ENCODE measurements at places on chromosomes 12 and 14.
A peak's percentile ranks its signal among the peaks of the same experiment; 100 is the strongest.

DNA sequence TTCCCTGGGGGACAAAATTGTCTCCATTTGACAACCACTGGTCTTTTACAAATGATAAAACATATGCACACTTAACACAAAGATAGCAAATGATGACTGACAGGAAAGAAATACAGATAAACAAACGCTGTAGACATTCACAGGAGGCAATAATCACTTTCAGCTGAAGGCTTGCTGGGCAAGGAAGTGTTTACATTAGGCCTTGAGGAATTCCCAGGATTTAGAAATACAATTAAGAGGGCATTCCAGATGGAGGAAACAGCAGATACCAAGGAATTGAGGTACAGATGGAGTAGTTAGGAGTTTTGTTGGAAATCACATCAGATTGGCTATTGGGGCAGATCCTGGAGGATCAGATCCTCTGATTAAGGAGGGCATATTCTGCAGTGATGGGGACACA is 93.9 kb downstream of the DYRK2 start:
- DNase-seq: peak; percentile 80

GRCh38 chr14:39276579-39277114 is 42.9 kb downstream of the MIA2 start:
- no peak for DNase-seq

GRCh38 chr14:61640158-61641136 is 54.9 kb upstream of the HIF1A start:
- DNase-seq: no peak

GRCh38 chr12:12206776-12207388 is 60.0 kb downstream of the LRP6 start:
- DNase-seq: no peak

DNA sequence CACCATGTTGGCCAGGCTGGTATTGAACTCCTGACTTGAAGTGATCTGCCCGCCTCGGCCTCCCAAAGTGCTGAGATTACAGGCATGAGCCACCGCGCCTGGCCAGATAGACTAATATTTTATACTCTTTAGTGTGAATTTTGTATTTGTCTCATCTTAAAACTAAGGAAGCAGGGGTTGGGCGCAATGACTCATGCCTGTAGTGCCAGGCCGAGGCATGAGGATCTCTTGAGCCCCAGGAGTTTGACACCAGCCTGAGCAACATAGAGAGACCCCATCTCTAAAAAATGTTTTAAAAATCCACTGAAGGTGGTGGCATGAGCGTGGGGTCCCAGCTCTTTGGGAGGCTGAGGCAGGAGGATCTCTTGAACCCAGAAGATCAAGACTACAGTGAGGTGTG is 9.0 kb downstream of the DYNC1H1 start:
- DNase-seq: no peak

- peak; percentile 8 for DNase-seq
These were observed 234.9 kb downstream of the FLRT2 start for GRCh38 chr14:85764822-85765221.

- DNase-seq: no peak
These were observed 475.9 kb downstream of the SLC16A7 start for GRCh38 chr12:60071759-60072191.

- no peak for DNase-seq
These were observed 25.0 kb downstream of the HIF1A start for GRCh38 chr14:61720294-61720661.

DNA sequence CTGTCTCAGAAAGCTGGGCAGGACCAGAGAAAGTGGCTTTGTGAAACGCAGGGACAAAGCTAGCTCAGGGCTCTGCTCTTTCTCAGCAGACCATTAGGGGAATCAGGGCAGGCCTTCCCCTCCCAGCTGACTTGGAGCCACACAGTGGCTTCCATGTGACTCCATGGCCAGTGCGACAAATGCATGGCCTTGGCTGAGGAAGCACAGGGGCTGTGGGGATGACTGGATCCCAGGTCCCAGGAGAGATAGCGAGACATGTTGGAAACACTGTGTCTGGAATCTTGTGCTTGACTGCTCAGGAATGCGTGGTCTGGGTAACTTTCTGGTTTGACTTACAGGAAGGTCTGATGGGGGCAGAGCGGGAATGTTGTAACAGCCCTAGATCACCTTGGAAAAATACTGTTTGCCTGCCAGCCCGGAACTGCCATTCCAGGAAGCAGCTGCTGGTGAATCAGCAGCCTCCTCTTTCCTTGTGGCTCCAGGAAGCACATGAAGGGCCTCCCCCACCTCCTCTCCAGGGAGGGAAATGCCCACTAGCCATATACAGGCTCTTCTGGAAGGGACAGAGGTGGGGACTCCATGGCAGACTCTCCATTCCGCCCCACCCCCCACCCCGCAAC is 133.5 kb upstream of the HIF1A start:
- DNase-seq: peak; percentile 100

DNA sequence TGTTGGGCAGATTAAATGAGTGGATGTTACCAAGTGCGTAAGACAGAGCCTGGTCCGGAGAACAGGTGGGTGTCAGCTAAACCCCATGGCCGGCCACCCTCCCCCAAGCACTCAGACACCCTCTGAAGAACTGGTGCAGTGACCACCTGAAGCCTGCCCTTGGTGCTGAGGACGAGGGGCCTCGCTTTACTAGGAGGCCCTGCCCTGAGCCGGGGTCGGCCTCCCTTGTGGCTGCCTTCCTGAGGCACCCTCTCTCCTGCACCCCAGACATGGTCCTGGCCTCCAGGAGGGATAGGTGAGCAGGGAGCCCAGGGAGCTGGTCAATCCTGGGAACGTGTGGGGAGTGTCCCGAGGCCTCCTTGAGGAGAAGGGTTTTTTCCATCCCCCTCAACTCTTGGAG is 4.9 kb upstream of the KIF26A start:
- DNase-seq: no peak

GRCh38 chr12:78398750-78399149 is 465.8 kb upstream of the SYT1 start:
- no peak for DNase-seq

DNA sequence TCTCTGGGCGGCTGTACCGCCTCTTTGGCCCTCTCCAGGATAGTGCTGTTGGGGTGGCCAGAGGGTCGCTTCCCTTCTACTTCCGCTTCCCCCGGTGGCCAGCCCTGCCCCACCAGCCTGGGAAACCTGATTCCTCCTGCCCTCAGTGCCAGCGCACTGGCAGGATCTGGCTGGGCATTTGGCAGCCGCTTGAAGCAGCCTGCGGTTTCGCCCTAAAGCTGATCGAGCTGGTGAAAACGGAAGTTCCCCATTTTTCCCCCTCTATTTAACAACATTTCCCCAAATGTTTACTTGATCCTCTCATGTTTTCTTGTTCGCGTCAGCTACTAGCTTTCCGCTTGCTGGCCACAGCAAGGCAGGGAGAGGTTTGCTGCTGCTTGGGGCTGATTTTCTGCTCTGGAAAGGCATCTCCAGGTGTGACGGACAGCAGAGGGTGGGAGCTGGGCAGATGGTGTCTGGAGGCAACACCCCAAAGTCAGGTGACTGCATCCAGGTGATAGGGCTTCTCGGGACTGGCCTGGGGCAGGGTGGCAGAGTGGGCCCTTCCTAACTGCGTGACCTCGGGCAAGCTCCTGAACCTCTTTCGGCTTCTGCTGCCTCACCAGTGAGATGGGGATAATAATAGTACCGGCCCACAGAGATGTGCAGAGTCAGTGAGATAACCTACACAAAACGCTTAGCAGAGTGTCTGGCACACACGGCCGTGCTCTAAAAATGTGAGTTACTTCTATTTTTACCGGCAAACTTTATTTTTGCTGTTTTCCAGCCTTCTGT is 53.1 kb downstream of the TSPAN9 start:
- no peak for DNase-seq

DNA sequence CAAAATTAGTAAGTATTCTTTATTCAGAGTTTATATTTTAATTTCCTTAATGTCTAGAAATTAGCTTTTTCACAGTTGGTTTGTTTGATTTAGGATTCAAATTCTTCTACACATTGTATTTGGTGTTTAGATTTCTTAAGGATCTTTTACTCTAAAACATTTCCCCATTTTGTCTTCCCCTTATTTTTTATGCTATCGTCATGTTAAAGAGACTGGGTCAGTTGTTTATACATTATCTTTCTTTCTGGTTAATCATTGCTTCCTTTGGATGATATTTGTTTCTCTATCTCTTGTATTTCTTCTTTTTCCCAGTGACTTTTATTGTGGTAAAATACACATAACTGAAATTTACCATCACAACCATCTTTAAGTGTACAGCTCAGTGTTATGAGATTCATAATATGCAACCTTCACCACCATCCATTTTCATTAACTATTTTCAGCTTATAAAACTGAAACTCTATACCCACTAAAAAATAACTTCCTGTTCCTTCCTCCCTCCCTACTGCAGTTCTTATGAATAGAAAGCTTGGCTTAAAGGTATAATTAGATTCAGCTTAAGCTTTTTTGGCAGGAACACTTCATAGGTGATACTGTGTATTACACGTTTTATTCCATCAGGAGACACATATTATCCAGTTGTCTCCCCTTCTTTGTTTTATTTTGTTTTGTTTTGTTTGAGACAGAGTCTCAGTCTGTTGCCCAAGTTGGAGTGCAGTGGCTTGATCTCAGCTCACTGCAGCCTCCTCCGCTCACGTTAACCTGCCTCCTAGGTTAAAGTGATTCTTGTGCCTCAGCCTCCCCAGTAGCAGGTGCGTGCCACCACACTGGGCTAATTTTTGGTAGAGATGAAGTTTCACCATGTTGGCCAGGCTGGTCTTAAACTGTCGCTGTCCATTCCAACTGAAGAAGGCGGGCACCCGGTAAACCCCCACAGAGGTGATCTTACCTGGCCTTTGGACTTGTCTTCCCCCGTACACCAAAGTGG is 45.0 kb downstream of the NOPCHAP1 start:
- no peak for DNase-seq

DNA sequence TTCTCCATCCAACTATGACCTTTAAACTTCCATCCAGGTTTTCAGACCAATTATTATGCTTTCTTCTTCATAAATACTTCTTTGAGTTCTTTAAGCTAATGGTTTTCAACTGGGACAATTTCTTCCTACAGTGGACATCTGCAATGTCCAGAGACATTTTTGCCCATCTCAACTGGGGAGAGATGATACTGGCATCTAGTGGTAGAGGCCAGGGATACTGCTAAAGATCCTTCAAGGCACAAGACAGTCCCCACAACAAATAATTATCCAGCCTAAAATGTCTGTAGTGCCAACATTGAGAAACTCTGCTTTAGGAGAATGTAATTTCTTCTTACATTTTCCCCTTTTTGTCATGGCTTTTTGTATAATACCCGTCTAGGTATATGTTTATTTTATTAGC is 10.6 kb downstream of the TRHDE start:
- peak; percentile 43 for DNase-seq

DNA sequence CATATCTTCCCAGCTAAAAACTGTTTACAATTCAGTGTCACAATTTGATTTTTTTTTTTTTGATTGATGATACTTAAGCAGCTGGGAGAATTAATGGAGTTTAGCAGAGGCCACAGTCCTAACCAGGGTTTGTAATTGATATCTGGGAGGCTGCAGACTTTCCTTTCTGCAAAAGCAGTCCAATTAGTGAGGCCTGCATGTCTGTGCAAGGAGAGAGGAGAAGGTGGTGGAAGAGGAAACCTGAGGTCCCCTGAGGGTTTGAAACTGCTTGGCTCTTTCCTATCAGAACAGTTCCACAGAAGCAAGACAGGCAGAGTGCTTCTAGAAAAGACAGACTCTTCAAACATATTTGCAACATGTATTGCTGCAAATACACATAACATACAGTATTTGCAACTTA is 160.8 kb upstream of the KRR1 start:
- DNase-seq: no peak
